ENCODE measurements at places on chromosomes 5 and 9.

- DNase-seq = no peak
Measured at GRCh38 chr5:137533963-137534362, 34.8 kb upstream of the SPOCK1 start.

DNA sequence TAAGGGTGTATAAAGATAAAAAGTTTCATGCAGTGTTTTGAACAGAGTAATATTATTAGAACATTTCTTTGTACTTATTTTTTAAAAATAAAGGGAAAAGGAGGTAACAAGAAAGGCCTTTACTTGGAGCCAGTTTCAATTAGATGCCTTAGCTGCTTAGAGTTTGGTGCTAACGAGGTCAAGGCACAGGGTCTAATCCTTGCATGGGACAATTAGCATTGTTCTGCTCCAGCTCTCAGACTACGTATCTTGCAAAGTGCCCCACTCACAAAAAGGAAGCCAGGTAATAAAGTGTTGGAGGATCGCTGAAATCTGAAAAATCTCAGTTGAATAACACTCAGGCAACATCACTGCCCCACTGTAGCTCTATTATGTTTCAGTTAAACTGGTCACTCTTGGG, 2011.3 kb downstream of the EFNA5 start:
- no peak for DNase-seq

DNA sequence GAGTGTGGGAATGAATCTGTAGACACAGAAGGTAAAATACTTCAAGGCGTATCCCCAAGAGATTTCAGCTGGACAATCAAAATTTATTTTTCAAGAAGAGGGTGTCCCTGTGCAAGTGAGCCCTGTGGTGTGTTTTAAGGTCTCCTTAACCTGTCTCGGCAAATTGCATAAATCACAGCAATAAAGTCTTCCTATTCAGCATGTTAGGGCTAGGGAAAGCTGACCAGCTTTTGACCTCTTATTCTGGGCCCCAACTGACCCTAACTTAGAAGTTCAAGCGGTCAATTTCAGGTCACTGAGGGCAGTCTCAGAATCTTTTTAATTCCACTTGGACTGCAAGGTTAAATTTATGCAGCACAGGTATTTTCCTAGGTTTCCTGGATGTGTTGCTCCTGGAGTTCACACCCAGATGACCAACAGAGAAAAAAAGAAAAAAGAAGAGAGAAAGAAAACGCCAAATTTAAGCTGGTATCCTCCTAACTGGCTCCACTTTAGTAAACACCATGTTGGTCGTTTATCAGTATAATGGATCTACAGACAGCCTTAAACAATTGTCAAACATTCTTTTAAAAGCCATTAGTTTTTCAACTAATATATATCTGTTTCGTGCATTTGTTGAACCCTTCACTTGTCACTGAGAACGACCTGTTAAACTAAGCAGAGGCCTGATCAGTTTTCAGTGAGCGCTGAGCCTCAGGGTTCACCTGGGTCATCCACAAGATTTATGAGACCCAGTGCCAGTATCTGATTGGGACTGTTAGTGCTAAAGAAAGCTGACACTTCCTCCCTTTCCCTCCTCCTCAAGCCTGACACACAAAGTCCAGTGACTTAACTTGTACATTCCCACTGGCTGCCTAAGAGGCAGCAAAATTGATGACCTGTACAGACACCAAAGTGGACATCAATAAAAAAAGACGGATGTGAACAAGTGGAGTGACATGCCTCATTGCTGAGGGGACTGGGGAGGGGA, 546.1 kb downstream of the NR2F1-AS1 start:
- DNase-seq = no peak

DNA sequence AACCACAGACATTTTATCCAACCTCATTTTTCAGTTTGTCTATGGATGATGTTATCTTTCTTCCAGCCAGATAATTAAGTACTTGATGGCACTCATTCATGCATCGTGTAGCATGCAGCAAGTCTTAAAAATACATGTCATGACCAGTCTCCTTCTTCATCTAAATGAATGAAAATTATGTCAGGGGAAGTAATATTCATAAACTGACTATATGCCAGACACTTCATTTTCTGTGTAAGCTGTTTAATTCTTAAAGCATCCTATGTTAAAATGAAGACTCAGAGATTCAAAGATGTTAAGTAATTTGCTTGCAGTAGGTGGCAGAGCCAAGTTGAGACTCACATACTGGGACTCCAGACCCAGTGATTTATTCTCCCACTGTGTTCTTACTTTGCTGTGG, 181.7 kb upstream of the CD180 start:
- no peak for DNase-seq

- no peak for DNase-seq
Measured at GRCh38 chr5:150624334-150625163, 15.9 kb upstream of the SYNPO start.

Data from SW 1271 (cell line).